Calu3 (cell line): ENCODE measurements at places on chromosomes 11 and 22.

DNA sequence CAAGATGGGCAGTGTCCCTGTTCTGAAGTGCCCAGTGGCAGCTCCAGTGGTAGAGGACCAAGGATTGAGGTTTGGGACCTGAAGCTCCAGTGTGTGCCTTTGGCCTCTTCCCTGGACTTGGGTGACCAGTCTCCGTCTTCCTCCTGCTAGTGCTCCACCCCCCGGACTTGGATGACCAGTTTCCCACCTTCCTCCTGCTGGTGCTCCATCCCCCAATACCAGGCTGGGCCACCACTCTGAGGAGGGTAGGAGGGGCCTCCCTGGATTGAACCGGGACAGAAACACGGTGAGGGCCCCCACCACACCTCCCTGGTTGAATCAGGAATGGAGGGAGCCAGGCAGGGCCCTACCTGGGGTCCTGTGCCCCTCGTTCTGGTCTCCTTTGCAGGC, 10.9 kb upstream of the NEAT1 start:
- no peak for DNase-seq

DNA sequence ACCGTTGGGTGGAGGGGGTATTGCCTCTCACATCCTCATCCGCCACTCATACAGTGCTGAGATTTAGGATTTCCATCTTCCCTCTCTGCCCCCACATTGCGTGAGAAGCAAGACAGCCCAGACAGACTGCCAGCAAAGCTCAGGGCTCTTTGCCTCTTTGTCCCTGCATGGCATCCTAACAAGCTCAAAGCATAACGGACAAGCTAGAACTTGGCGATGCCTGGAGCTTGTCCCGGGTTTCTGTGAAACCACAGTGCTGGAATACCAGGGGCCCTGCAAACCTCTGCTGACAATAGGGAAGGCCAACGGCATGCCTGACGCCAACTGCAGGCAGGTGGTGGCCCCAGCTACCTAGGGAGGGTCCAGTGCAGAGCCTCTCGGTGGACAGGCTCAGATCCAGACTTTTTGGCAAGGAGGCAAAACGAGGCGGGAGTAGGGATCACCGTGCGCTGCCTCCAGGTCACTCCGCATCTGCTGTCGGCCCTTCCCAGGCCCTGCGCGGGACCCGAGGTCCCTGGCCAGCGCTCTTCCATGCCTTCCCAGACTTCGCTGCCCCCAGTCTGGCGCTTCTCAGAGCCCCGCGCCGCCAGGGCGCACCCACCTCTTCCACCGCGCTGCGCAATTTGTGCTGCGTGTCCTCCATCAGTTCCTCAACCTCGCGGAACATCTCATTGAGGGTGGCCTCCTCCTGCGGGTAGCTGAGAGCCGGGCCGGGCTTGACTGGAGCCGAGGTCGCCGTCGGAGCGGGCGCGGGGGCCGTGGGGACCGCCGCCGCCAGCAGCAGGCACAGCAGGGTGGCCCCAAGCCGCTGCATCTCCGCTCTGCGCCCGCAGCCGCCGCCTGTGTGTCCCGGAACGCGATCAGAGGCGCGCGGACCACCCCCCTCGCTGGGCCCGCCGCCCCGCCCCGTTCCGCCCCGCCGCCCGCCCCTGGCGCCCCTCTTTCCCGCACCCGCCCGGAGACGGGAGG, at the start of gene DKK3:
Gene DKK3, minus strand, starts transcription at position 858 of the 969 bp plus-strand sequence. Its CDS starts 44 bp downstream, at position 814.
- DNase-seq = no peak

DNA sequence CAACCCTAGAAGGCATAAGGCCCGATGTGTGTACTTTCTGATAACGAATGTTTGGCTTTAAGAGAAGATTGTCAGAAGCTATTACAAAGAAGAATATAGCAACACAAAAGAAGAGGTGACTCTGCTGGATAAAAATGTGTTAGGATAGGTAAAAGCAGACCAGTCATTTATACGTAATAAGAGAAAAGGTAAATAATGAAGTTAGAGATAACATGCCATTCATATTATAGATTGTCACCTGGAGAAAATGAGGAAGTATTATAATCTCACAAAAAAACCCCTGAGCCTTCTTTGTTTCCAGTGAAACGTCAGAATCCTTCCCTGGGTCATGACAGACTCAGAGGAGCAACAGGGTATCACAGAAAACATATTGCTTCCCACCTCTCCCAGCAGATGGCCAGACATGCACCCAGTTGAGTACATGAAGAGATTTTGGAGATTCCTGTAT, 36.1 kb downstream of the PPFIA1 start:
- DNase-seq = peak; percentile 58

DNA sequence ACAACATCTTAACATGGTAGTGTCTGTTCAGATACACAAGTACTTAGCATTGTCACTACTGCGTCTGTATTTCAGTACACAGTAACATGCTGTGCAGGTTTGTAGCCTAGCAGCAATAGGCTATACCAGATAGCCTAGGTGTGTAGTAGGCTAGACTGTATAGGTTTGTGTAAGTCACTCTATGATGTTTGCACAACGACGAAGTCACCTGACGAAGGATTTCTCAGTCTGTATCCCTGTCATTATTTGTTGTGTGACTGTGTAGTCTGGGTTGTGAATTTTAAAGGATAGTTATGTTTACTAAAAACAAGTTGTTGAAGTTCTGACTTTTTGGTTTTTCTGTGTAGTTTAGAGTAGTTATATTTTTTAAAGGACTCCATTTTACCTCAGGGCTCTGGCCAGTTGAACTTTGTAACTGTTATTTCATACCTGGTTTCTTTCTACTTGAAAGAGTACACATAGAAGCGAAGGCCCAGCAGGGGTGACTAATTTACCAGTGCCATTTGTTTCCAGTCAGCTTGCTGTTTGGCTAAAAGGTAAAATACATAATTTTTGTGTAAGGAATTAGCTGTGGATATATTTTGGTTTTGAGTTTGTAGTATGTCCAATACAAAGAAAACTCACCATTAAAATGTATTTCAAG, 72.3 kb downstream of the PPP6R3 start:
- no peak for DNase-seq

- DNase-seq = no peak
These were observed 10.6 kb upstream of the PLET1 start for GRCh38 chr11:112271242-112271641.

- DNase-seq = no peak
These were observed 137.2 kb upstream of the MTMR2 start for GRCh38 chr11:96061069-96061468.

- no peak for DNase-seq
These were observed 113.0 kb downstream of the KCNQ1OT1 start for GRCh38 chr11:2586793-2587131.

GRCh38 chr11:116576526-116576925, 196.3 kb downstream of the BUD13 start:
- DNase-seq = no peak

DNA sequence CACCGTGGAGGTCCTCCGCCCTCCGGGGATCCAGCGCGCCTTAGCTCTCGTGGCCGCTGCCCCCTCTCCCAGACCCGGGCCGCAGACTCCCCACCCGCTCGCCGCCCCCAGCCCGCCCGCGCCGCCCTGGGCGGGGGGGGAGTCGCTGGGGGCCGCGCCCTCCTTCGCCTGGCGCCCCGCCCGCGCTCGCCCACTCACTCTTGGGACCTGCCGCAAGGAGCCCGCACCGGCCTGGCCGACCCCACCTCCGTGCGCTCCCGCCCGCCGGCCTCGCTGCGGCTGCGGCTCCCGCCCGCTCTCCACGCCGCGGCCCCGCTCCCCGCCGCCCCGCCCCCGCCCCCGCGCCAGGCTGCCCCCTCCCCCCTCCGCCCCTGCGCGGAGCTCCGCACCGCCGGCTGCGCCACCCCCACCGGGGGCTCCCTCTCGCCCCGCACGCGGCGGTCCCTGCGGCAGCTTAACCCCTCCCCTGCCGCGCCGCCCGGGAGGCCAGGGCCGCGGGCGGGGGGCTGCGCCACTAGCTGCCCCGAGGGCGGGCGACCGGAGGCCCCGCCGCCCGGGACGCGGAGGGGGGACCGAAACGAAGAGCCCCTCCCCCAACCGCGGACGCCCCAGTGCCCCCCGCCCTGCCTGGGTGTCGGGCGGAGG, 724 bp upstream of the RASGRP2 start:
- no peak for DNase-seq

GRCh38 chr22:43828998-43829782, 17.1 kb upstream of the EFCAB6 start:
- no peak for DNase-seq

DNA sequence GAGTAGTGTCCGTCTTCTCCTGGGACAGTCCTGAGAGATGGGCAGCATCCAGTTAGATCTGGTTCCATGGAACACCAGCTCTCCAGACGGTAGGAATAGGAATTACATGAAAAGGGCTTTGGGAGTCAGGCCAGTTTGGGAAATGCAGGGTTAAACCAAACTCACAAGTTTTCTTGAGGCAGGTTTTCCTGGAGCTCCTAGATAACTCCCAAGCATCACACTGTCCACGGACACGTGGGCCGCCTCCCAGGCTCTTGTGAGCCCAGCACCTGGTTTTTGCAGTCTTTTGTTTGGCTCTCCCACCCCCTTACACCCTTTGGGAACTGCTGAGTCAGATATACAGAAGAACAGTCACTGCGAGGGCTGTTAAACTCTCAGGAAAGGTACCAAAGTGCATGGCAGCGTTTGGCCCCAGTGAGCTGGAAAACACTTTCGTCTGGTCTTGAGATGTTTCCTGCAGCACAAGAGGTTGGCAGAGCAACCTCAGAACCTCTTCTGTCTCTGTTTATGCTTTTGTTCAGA, 90.0 kb downstream of the BCR start:
- DNase-seq = no peak

DNA sequence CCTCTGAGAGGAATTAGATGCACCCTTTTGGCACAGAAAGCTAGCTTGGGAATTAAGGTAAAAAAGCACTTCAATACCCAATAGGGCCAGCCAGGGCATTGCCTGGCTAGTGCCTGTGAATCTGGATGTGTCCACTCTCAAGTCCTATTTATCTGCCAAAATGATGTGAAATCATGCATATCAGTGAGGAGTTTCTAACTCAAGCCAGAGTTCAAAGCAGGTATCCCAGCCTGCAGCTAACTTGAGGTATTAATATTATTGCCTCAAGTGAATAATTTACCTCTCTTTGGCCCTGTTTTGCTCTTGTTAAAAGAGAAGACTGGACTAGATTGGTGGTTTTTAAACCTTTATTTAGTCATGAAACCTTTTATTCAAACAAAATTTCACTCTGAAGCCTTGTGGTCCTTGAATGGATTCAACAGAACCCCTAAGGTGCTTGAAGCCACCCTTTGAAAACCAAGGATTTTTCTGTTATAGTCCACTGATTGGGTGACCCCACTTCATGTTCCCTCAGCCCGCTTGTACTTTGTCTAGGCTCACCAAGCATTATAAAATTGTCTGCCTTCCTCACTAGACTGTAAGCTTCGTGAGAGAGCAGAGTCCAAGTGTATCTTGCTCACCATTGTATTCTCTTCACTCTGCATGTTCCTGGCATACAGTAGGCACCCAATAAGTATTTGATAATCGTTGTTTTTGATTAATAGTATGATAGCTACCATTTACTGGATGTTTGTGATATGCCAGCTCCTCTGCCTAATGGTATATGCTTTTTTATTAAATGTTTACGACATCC, 4.5 kb downstream of the RNF121 start:
- no peak for DNase-seq

GRCh38 chr11:19970944-19971343, 189.3 kb downstream of the DBX1 start:
- DNase-seq = no peak

- no peak for DNase-seq
These were observed 135.3 kb downstream of the MORC2 start for GRCh38 chr22:30833322-30833721.

DNA sequence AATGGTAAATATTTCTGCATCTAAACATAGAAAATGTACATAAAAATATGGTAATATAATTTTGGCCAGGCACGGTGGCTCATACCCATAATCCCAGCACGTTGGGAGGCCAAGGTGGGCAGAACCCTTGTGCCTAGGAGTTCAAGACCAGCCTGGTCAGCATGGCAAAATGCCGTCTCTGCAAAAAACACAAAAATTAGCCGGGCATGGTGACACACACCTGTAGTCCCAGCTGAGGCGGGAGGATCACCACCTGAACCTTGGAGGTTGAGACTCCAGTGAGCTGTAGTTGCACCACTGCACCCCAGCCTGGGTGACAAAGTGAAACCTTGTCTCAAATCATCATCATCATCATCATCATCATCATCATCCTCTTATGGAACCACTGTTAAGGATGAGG, 230.6 kb upstream of the NCAM1 start:
- DNase-seq = no peak

DNA sequence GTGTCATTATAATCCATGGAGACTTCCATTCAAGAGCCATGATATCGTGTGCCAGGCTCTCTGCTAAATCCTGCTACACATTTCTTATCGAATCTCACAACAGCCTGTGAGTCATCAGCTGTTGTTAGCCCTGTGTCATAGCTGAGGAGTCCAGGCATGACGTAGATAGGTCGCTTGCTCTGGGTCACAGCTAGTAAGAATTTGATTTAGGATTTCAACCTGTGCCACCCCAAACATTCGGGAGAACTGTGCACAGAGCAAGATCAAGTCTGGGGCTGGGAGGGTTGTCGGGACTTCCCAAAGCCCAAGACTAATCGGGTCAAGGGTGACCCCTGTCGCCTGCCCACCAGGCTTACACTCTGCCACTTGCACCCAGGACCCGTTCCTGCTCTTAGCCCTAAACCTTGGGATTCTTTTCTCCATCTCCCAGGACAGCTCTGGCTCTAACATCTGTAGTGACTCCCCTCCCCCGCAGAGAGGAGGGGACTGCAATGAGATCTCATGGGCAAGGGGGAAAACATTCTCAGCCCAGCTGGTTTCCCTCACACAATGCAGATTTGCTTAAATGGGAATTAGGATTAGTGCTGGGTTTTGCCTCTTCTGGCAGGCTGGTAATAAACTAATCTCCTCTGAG, 34.3 kb downstream of the TSPAN18 start:
- DNase-seq = peak; percentile 43

DNA sequence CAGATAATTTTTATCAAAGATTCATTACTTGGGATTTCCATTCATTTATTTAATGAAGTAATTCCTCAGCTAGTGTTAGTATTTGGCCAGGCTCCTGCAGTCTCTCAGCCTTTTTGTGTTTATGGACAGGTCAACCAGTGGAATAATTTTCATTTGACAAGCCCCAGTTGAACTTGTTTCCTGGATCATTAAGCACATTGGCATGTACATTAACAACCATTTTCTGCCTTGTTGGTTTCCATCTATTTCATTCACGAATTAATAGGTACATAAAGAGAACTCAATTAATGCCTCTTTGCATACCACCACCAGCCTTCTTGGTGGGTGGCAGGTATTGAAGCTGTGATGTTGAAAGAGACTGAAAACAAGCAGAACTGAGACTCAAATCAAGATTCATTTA, 745.2 kb downstream of the KCNA4 start:
- DNase-seq = no peak

DNA sequence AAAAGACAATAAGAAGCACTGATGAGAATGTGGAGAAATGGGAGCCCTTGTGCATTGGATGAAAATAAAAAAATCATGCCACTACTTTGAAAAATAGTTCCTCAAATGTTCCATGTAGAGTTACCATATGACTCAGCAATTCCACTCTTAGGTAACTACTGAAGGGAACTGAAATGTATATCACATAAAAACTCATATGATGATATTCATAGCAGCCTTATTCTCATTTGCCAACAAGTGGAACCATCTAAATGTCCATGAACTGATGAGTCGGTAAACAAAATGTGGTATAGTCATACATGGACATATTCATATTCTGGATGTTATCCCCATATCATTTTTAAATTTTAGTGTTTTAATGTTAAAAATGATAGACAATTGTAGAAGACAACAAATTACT, 3.5 kb downstream of the KRTAP5-9 start:
- no peak for DNase-seq
